RPMI8226 (cell line): ENCODE measurements at places on chromosomes 16 and 17.

GRCh38 chr17:7260151-7260550 lies 2.1 kb downstream of the CLDN7 start:
- DNase-seq = no peak

- DNase-seq = no peak
Measured at GRCh38 chr17:57971572-57971971, 16.4 kb upstream of the CUEDC1 start.

GRCh38 chr17:75587675-75588595 lies at the start of gene MYO15B:
Gene MYO15B, plus strand, starts transcription at chr17:75587800. Its CDS starts 258 bp downstream, at chr17:75588058.
- DNase-seq = no peak

GRCh38 chr16:57617604-57618111 lies 10.8 kb upstream of the ADGRG1 start:
- DNase-seq = no peak

- DNase-seq = no peak
Measured at GRCh38 chr17:49288388-49288787, 57.8 kb upstream of the PHOSPHO1 start.

DNA sequence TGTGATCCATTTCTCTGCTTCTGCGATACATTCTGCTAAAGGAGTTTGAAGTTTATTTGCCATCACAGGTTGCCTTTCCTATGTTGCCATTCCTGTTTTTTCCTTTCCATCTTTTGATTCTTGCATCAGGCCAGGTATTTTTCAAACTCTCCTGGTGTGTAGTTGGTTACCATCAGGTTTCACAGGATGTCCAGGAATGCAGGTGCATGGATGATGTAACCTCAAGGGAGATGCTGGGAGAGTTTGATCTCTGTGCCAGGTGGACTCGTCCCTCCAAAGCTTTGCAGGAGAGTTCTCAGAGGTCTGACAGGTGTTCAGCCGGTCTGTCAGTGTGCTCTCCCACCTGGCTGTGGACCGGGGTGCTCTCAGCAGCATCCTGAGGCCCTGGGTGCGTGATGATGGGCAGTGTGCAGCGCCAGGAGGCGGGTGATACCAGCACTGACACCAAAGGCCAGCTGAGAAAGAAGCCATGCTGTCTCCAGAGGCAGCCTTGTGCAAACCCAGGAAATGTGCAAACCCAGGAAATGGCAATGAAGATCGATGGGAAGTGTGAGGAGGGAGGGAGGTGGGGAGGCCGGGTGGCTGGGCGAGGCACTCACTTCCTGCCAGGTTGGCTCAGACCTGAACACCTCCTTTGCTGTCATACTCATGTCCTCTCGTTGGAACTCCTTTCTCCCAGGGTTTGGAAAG lies 1.7 kb downstream of the ATP2C2 start:
- DNase-seq = no peak
